Airway epithelial cell (primary cell): ENCODE measurements at places on chromosomes 5 and 9. TPM values are rescaled to one million over a fixed set of nuclear protein-coding genes. Genes with fewer than 3 reads are reported as not detected.

Gene PCDHAC2
- total RNA-seq, result 0.42 and 1.1 TPM in 2 replicates

Gene EPB41L4B
- 17.4 and 19.0 TPM in 2 replicates for total RNA-seq

Gene ACTBL2
- 0.35 and 1.4 TPM in 2 replicates for total RNA-seq

Gene KLHL9
- 15.2 and 17.8 TPM in 2 replicates for total RNA-seq

Gene ARSI
- 3.3 and 5.8 TPM in 2 replicates for total RNA-seq

Gene FGF10
- total RNA-seq, result not detected in 2 replicates

Gene SMIM33
- not detected in 2 replicates for total RNA-seq

Gene RABEPK
- total RNA-seq, result 21.3 and 23.1 TPM in 2 replicates

Gene SPATA31E1
- not detected in 2 replicates for total RNA-seq

Gene APC
- total RNA-seq, result 27.3 and 36.0 TPM in 2 replicates

Gene F12
- 14.4 and 19.6 TPM in 2 replicates for total RNA-seq

Gene BARHL1
- not detected in 2 replicates for total RNA-seq

Gene ADGRD2
- total RNA-seq, result not detected in 2 replicates

Gene BRINP1
- not detected in 2 replicates for total RNA-seq

Gene CORO2A
- total RNA-seq, result 19.0 and 28.4 TPM in 2 replicates

Gene PLEKHG4B
- total RNA-seq, result under 0.01 and 1.5 TPM in 2 replicates

Gene CDKN2B-AS1
- 0.56 and 0.65 TPM in 2 replicates for total RNA-seq

Gene CDC20B
- not detected in 2 replicates for total RNA-seq

Gene FOXD4
- total RNA-seq, result 0.21 TPM in 1 of 2 replicates, not detected in the other

Gene DMRTA1
- 2.0 and 2.4 TPM in 2 replicates for total RNA-seq

Gene ZNF608
- total RNA-seq, result 7.6 and 11.4 TPM in 2 replicates

Gene SLC1A1
- 1.4 and 1.7 TPM in 2 replicates for total RNA-seq

Gene CAPSL
- total RNA-seq, result not detected in 2 replicates

Gene SLC4A9
- total RNA-seq, result not detected in 2 replicates

Gene PNPLA7
- total RNA-seq, result 0.09 and 0.28 TPM in 2 replicates

Gene ST8SIA4
- total RNA-seq, result 0.05 and 0.14 TPM in 2 replicates

Gene RUSC2
- total RNA-seq, result 10.3 and 14.2 TPM in 2 replicates

Gene SPINK7
- 4.2 and 14.1 TPM in 2 replicates for total RNA-seq

Gene ABO
- 0.42 and 0.71 TPM in 2 replicates for total RNA-seq

Gene RLN2
- 0.56 and 1.3 TPM in 2 replicates for total RNA-seq

Gene MARCOL
- total RNA-seq, result not detected in 2 replicates

Gene FBP1
- total RNA-seq, result 0.19 and 0.21 TPM in 2 replicates

Gene ENDOG
- total RNA-seq, result 48.5 and 53.8 TPM in 2 replicates

Gene SOX30
- total RNA-seq, result not detected in 2 replicates
